NCI-H460 (cell line): ENCODE measurements at places on chromosomes 5 and 9. TPM values are rescaled to one million over a fixed set of nuclear protein-coding genes. Genes with fewer than 3 reads are reported as not detected.

The CCL19 gene
- not detected in 2 replicates for total RNA-seq

The SNCAIP gene
- total RNA-seq, result 0.12 and 0.32 TPM in 2 replicates

The ANKRD31 gene
- 0.14 and 0.17 TPM in 2 replicates for total RNA-seq

The CDKN2B gene
- total RNA-seq, result not detected in 2 replicates

The MAMDC4 gene
- 4.4 and 4.5 TPM in 2 replicates for total RNA-seq

The CYLC2 gene
- not detected in 2 replicates for total RNA-seq

The NR6A1 gene
- total RNA-seq, result 0.89 and 0.98 TPM in 2 replicates

The OCLN gene
- total RNA-seq, result 7.7 and 8.7 TPM in 2 replicates

The IL9 gene
- not detected in 2 replicates for total RNA-seq

The PCDHA6 gene
- total RNA-seq, result not detected in 2 replicates

The DIRAS2 gene
- 0.43 and 0.59 TPM in 2 replicates for total RNA-seq

The FCN1 gene
- total RNA-seq, result not detected in 2 replicates

The PRDM9 gene
- total RNA-seq, result not detected in 2 replicates
